ENCODE measurements at places on chromosomes 7 and 10.

GRCh38 chr7:142511801-142512200 is 237.5 kb upstream of the PRSS1 start:
- no peak for DNase-seq

DNA sequence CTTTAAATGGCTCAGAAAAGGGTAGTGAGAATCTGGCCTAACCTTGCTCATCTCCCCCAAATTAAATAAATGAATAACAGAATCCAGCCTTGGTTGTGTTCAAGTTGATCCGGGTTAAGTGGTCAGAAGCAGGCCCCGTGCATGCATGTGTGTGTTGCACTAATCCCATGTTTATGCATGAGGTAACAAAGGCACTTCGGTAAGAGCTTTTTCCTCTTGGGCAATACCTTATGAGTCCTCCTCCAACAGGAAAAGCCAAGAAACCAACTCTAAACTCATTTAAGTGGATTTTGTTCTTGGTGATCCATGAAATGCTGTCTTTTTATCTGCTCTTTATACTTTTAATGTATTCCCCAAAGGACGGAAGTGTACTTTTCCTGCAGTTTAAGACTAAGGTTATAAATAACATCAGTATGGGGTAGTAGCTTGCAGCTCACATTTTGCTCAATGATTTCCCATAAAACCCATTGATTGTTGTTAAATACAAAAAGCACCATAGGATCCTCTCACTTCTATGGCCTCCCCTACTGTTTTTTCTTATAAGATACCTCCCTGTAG is 104.9 kb upstream of the YAE1 start:
- no peak for DNase-seq

- no peak for DNase-seq
These were observed 19.0 kb upstream of the FIGNL1 start for GRCh38 chr7:50469181-50469580.

DNA sequence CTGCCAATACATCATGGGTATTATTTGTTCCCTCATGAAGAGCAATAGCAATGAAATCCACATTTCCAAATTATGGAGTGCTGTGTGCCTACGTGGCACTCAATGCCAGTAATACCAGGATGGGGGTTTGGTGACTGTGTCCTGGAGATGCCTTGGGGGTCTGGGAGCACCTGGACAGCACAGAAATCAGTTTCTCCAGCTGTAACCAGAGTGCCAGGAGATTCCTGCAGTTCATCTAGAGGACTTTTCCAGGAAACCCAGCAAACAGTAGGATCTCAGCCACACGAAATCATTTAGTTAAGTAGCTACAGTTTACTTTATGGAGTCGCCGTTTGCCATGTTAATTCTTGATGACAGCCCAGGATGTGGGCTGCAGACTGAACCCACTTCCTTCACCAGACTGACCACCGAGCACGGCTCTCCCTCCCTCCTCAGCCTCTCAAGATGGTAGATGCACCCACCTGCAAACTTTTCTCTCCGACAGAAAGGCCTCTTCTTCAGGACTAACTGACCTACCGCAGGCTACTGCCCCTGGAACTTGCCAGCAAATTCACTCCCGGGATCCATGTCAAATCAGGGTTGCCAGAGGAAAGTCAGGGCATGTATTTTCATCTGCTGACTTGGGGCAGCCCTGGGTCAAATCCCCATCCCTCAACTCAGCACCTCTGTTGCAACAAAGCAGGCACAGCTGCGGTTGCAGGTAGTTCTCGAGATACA is 30.3 kb downstream of the MKI67 start:
- DNase-seq: no peak

DNA sequence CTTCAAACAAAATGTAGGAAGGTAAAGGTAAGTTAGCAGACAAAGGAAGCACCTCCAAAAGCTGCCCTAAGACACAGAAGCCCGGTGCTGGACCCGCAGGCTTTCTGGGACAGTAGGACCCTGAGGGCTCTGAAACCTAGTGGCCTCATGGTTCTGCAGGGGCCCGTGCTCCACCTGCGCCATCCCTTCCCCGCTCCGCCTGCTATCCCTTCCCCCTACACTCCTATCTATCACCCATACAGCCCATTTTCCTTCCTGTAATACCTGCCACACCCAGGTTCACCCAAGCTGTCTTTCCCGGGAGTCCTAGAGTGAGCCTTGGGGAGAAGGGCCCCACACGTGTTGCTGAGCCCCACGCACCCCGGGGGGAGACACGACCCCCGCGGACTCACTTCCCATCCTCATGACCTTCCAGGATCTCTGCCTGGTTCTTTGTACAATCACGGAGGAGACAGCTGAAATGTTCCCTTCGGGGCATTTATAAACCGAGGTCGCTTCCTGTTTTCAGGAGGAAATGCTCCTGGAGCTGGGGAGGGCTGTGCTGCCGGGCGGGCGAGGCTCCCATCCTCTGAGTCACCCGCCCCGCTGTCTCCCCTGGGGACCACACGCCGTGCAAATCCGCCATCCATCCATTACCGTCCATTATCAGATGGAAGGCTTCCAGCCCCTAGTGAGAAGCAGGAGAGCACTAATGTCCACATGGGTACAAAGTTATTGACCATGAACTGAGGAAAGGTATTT is 251.7 kb upstream of the PITRM1 start:
- DNase-seq: no peak

Data from HFF-Myc (cell line).